PC-3 (cell line): ENCODE measurements at places on chromosomes 5 and 9. TPM values are rescaled to one million over a fixed set of nuclear protein-coding genes. Genes with fewer than 3 reads are reported as not detected.

GRCh38 chr5:129217179-129217578 lies 122.6 kb downstream of the ISOC1 start:
- no peak for DNase-seq
- no peak overlapping the region for H3K27ac ChIP-seq
- no peaks in the 10 kb centered on the region for H3K27me3 ChIP-seq
- no peak overlapping the region for H3K4me3 ChIP-seq
- no peaks in the 10 kb centered on the region for H3K36me3 ChIP-seq

GRCh38 chr5:58094031-58094430 lies 365.9 kb downstream of the PLK2 start:
- H3K4me1 ChIP-seq: peaks cover 17% of the 10 kb centered on the region
- H3K27me3 ChIP-seq: no peaks in the 10 kb centered on the region
- H3K36me3 ChIP-seq: no peaks in the 10 kb centered on the region
- peak overlapping the region; percentile 89 for H3K27ac ChIP-seq

DNA sequence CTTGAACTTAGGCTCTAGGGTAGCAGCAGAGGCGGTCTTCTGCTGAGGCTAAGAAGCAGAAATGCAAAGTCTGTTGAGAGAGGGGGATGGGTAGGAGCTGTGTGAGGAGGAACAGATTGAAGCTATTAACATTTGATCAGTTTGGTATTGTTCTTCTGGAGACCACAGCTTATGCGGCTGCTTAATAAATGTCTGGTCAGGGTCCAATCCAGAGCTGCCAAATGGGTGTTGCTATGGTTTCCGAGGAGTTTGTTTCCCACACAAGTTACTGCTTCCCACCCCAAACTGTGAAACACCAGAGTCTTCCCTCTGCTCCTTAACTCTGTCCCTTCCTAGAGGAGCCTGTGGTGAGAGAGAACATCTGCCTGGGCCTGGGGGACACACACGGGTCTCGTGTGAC lies 142.2 kb upstream of the KLF4 start:
- no peaks in the 10 kb centered on the region for H3K27me3 ChIP-seq
- no peak overlapping the region for H3K27ac ChIP-seq
- H3K36me3 ChIP-seq: no peaks in the 10 kb centered on the region
- DNase-seq: no peak
- no peak overlapping the region for H3K4me3 ChIP-seq
- H3K4me1 ChIP-seq: no peaks in the 10 kb centered on the region

- H3K36me3 ChIP-seq: no peaks in the 10 kb centered on the region
- no peaks in the 10 kb centered on the region for H3K27me3 ChIP-seq
- DNase-seq: no peak
These were observed 593.8 kb downstream of the CDK5RAP2 start for GRCh38 chr9:119986205-119986604.

DNA sequence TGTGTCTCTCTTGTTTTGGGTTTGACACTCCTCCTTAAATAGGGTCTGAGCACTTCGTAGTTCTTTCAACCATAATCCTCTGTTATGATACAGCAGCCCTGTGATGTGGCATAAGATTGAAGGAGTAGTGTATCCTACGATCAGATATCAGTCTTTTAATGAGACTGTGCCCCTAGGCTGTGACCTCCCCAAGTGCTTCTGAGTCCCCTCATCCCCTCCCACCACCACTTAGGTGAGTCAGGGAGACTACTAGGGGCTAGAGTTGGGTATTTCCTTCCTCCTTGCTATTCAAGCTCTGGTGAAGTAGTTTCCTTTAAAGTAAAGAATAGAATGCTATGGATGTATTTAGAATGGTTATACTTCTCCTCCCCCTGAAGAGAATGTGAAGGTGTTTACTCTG lies 637.2 kb upstream of the GRAMD2B start:
- no peaks in the 10 kb centered on the region for H3K4me1 ChIP-seq
- H3K27me3 ChIP-seq: no peaks in the 10 kb centered on the region
- no peak overlapping the region for H3K27ac ChIP-seq
- H3K4me3 ChIP-seq: no peak overlapping the region

- H3K27me3 ChIP-seq: peaks cover 42% of the 10 kb centered on the region
- H3K27ac ChIP-seq: no peak overlapping the region
- no peak overlapping the region for H3K4me3 ChIP-seq
- DNase-seq: no peak
These were observed 113.1 kb upstream of the NIPBL start for GRCh38 chr5:36763454-36763853.

- no peak for DNase-seq
- H3K27me3 ChIP-seq: peaks cover 70% of the 10 kb centered on the region
- H3K27ac ChIP-seq: no peak overlapping the region
- H3K4me3 ChIP-seq: no peak overlapping the region
- no peaks in the 10 kb centered on the region for H3K36me3 ChIP-seq
These were observed 9.5 kb upstream of the HAND1 start for GRCh38 chr5:154487541-154487940.

- H3K27me3 ChIP-seq: no peaks in the 10 kb centered on the region
- no peak for DNase-seq
- peak overlapping the region; percentile 73 for H3K4me3 ChIP-seq
- peak overlapping the region; percentile 26 for H3K27ac ChIP-seq
These were observed 616 bp downstream of the ABL1 start for GRCh38 chr9:130835441-130836298.

DNA sequence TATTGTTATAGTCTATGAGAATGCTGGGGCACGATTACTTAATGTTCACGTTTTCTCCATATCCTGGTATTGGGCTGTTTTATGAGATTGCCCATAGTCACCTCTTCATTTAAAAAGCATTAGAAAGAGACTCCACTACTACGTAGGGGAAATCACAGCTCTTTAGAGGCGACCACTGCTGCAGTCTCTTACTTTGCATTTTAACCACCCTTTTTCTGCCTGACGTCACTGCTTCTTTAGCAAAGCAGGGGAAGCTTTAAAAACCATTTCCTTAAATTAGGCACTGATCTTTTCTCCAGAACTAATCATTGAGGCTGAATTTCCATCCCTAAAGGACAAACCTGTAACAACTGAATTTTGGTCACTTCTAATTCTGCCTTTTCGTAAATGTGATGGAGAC lies 38.9 kb downstream of the ZNF608 start:
- H3K4me1 ChIP-seq: no peaks in the 10 kb centered on the region
- no peak overlapping the region for H3K4me3 ChIP-seq
- no peak for DNase-seq
- H3K36me3 ChIP-seq: no peaks in the 10 kb centered on the region
- H3K27me3 ChIP-seq: no peaks in the 10 kb centered on the region
- H3K27ac ChIP-seq: no peak overlapping the region

DNA sequence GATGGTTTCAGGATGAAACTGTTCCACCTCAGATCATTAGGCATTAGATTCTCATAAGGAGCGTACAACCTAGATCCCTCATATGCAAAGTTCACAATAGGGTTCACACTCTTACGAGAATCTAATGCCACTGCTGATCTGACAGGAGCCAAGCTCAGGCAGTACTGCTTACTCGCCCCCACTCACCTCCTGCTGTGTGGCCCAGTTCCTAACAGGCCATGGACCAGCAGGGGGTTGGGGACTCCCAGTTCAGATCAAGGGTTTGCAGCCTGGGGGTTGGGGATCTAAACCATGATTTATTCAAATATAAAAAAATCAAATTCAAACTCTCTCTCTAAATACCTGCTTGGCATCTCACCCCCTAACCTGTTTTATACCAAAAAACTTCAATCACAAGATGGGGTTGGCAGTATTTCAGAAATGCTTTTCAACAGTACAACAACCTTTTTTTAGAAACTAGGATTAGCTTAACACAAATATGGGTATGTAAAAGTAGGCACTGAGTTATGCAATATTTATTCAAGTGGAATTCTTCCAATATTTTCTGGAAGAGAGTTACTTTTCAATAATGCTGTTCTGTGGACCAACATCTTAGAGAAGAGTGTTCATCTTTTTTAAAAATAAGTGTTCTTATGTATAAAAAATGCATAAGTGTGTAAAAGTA lies 30.1 kb upstream of the SLC12A2 start:
- peaks cover 24% of the 10 kb centered on the region for H3K4me1 ChIP-seq
- no peaks in the 10 kb centered on the region for H3K36me3 ChIP-seq
- peak; percentile 51 for DNase-seq
- H3K27ac ChIP-seq: peak overlapping the region; percentile 23
- H3K4me3 ChIP-seq: no peak overlapping the region
- H3K27me3 ChIP-seq: no peaks in the 10 kb centered on the region

- no peaks in the 10 kb centered on the region for H3K4me1 ChIP-seq
- H3K4me3 ChIP-seq: no peak overlapping the region
- peak; percentile 29 for DNase-seq
- peaks cover 73% of the 10 kb centered on the region for H3K27me3 ChIP-seq
These were observed 67.5 kb downstream of the KCNIP1 start for GRCh38 chr5:170571281-170571731.

DNA sequence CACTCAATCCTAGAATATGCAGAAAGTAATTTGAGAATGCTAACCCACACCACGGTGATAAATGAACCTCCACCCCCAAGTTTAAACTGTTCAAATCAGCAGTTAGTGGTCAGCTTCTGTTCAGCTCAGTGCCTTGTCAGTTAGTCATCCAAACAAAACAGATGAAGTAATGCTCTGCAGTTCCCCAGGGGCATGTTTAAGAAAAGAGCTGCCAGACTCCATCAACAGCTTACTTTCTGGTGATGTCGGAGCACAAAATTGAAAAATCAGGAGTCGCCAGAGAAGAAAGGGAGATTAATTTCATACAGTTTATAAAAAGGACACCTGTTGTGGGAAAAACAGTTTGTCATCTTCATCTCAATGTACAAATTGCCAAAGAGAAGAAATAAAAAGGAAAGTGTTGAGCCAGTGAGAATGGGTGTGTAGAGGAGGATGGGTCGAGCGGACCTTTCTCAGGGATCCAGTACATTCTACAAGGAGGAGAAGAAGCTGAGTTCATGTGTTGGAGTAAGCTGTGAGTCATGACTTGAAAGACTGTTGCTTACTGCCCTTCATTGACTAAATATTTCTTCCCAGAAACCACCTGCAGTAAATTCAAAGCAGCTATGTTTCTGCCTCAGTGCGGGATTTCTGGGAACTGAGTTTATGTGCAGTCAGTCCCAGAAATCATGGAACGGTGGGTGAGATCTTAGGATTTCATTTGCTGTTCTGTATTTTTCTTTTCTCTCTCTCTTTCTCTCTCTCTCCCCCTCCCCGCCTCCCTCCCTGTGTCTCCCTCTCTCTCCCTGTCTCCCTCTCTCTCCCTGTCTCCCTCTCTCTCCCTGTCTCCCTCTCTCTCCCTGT lies 13.7 kb downstream of the TRIO start:
- peak overlapping the region; percentile 94 for H3K27ac ChIP-seq
- DNase-seq: peak; percentile 98
- no peaks in the 10 kb centered on the region; the same call in 1 of the 2 replicates for H3K36me3 ChIP-seq
- peaks cover 74% of the 10 kb centered on the region for H3K4me1 ChIP-seq
- H3K4me3 ChIP-seq: peak overlapping the region; percentile 63

- no peaks in the 10 kb centered on the region for H3K36me3 ChIP-seq
- H3K4me3 ChIP-seq: no peak overlapping the region
- H3K27ac ChIP-seq: no peak overlapping the region
These were observed 18.8 kb downstream of the FTMT start for GRCh38 chr5:121870489-121870888.

DNA sequence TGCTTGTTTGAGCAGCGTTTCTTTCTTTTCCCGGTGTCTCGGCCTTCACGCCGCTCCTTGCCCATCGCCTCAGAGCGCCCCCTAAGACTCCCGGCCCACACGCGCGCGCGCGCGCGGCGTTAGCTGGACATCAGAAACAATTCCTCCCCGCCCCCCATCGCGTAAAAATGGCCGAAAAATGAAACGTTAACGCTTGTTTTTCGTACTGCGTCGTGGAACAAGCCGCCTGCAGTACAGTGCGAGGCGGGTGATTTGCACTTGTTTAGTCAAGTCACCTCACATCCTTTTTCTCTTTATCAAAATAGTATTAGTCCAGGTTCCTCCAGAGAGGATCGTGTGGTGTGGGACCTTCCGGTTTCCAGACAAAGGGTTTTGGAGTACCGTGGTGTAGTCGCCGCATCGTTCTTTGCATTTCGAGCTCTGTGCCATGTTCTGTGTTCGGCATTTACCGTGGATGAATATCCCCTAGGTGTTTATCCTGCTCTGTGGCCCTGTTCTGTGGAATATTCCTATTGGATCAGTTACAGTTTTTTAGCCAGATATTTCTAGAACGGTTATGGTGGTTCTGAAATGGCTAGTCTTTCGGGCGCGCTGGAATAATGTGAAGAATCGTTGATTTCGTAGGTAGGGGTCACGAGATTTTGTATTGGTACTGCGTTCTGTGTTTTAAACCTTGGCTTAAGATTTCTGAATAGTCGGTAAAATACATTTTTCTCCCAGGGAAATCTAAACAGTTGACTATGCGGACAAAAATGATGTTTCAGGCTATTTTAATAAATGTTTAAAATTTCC lies 1.0 kb downstream of the MATR3 start:
- peak overlapping the region; percentile 97 for H3K4me3 ChIP-seq
- H3K27ac ChIP-seq: peak overlapping the region; percentile 88
- DNase-seq: peak; percentile 55
- H3K27me3 ChIP-seq: no peaks in the 10 kb centered on the region
- H3K36me3 ChIP-seq: 0 out of 2 replicates have a peak, but pooled peaks cover 5% of the 10 kb centered on the region

- no peak for DNase-seq
- H3K27ac ChIP-seq: no peak overlapping the region
- no peaks in the 10 kb centered on the region for H3K27me3 ChIP-seq
- no peaks in the 10 kb centered on the region for H3K4me1 ChIP-seq
These were observed 246.6 kb upstream of the CCNG1 start for GRCh38 chr5:163190784-163191183.

GRCh38 chr9:3893519-3893918 lies 367.7 kb upstream of the RFX3 start:
- no peaks in the 10 kb centered on the region for H3K36me3 ChIP-seq
- no peak overlapping the region for H3K4me3 ChIP-seq
- no peak overlapping the region for H3K27ac ChIP-seq
- DNase-seq: peak; percentile 39
- H3K27me3 ChIP-seq: no peaks in the 10 kb centered on the region

DNA sequence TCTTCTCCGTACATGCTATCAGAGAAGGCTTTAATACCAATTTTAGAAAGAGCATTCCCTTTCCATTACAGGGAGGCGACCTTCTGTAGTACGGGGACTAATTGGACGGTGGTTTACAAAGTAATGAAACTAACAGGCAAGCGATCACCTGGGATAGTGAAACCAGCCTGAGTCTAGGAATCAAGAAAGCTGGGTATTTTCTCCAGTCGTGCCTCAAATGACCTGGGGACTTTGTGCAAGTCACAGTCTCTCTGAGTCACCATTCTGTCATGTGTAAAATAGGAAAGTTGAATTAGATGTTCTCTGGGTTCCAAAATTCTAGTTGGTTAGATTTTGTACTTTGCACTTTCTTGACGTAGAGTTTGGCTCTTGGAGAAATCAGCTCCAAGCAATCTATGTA lies 22.7 kb upstream of the SSBP2 start:
- H3K27me3 ChIP-seq: no peaks in the 10 kb centered on the region
- H3K4me3 ChIP-seq: no peak overlapping the region
- DNase-seq: no peak
- H3K27ac ChIP-seq: no peak overlapping the region
- peaks cover 10% of the 10 kb centered on the region for H3K4me1 ChIP-seq

GRCh38 chr9:83132768-83133167 lies 69.8 kb upstream of the RASEF start:
- H3K4me3 ChIP-seq: no peak overlapping the region
- no peak for DNase-seq
- H3K4me1 ChIP-seq: peaks cover 11% of the 10 kb centered on the region
- H3K27me3 ChIP-seq: no peaks in the 10 kb centered on the region
- no peaks in the 10 kb centered on the region for H3K36me3 ChIP-seq
- no peak overlapping the region for H3K27ac ChIP-seq

KIAA1191 gene
- 69.5 and 81.1 TPM in 2 replicates for total RNA-seq

PCAT7 gene
- 1.9 and 2.5 TPM in 2 replicates for total RNA-seq

C5orf58 gene
- not detected in 2 replicates for total RNA-seq
